ENCODE measurements at places on chromosomes 12 and 14. TPM values are rescaled to one million over a fixed set of nuclear protein-coding genes. Genes with fewer than 3 reads are reported as not detected.
A peak's percentile ranks its signal among the peaks of the same experiment; 100 is the strongest.

IL22 gene
- not detected for total RNA-seq

USP44 gene
- total RNA-seq: 0.41 TPM

GRCh38 chr12:130589540-130590317 lies 126.4 kb downstream of the RIMBP2 start:
- no peak for DNase-seq

GRCh38 chr14:57519043-57519442 lies 25.4 kb upstream of the CCDC198 start:
- no peak for DNase-seq

DNA sequence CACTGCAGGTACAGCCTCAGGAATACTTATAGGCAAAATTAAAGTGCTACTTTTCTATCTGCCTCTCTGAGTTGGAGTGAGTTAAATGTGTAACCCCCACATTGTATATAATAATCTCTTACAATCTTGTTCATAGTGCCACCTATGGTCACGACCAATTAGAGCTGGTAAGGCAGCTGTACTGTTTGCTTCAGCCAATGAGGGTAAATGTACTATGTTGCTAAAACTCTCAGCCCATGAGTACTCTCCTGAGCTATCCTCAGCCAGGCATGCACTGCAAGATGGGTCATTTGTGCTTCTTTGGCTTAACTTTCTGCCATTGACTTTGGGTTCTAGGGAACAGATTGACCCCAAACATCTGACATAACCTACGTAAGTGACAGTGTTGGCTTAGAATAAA lies 15.0 kb upstream of the MDM2 start:
- DNase-seq: no peak

DNA sequence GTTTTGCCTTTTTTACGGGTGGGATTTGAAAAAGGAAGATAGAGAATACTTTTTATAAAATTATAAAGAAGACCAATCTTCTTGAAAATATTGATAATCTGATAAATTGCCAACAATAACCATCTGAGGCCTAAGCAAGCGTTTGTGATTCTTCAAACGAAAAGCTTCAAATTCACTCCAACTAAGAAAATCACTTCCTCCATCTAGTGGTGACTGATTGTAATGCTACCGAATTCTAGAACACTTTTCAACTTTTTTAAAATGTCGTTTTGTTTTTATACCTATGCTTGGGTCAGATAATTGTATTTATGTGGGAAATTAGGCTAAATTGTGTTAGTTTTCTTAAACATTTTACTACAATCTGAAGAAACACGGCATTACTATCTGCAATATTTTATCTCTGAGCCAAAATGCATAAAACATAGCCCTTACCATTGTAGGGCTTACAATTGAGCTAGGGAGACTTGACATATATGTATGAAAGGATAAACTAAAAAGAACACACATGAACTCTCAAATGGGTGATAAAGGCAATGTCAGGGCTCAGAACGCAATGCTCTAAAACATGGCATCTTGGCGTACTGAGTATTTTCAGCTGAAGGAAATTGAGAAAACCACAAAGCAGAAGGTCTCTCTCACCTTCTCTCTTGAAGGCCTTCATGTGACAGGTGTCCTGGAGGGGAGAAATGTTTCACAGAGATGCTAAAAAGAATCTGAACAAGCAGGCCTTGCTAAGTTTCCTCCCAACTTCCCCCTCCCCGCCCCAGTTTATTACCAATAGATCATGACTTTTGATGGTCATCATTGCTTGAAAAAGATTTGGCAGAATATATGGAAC lies 36.8 kb upstream of the G2E3 start:
- peak; percentile 9 for DNase-seq
